ENCODE measurements at places on chromosomes 3 and 15.

DNA sequence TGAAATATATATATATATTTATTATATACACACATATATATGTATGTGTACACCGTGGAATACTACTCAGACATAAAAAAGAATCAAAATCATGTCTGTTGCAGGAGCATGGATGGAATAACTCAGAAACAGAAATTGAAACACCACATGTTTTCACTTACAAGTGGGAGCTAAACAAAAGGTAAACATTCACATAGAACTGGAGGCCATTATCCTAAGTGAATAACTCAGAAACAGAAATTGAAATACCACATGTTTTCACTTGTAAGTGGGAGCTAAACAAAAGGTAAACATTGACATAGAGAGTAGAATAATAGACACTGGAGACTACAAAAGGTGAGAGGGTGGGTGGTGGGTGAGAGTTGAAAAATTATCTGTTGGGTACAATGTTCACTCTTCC, 171.5 kb upstream of the GOLIM4 start:
- DNase-seq: no peak

- no peak for DNase-seq
Observed at GRCh38 chr3:186989429-186989828, 59.1 kb downstream of the ST6GAL1 start.

GRCh38 chr3:160796089-160796812, 40.2 kb downstream of the PPM1L start:
- no peak for DNase-seq

DNA sequence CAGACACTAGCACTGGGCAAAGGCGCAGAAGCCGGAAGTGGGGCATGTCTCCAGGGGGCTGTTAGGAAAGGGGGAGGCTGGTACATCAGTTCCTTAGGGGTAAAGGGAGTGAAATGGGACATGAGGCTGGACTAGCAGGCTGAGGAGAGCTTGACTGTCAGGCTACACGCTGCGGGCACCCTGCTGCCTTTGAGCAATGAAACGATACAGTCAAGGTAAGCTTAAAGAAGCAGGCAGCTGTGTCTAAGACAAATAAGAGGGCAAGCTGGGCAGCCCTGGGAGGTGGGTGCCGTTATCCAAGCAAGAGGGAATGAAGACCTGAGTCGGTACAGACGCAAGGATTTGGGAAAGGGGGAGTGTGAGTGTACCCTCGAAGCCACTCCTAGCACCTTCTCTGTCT, 51.0 kb upstream of the DCLK3 start:
- no peak for DNase-seq

DNA sequence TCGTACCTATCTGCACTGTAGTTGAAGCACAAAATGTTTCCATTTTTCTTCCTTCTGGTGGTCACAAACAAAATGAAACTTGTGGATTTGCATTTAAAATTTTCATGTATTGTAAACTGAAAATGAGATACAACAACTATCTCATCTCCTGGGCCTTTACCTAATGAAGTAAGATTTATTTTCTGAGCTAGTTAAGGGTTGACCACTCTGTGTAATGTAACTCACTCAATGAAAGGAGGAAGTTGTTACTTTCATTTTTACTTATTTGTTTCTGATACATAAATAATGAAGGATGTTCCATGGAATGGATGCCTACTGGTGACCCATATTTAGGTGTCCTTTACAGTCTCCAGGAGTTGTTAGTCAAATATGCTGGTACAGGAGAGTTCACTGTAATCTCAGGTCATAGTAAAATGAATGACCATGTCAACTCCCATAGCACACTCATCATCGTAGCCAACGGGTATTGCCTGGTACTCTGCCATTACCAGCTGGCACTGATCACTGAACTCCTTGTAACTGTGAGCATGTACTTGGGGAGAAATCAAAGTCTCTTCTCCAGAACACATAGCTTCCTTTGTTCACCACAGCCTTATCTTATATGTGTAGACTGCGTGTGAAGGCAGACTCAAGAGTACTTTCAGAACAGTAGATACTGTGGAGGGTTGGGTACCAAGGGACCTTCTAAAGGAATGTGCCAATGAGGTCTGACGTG, 474.2 kb upstream of the ROBO2 start:
- no peak for DNase-seq

DNA sequence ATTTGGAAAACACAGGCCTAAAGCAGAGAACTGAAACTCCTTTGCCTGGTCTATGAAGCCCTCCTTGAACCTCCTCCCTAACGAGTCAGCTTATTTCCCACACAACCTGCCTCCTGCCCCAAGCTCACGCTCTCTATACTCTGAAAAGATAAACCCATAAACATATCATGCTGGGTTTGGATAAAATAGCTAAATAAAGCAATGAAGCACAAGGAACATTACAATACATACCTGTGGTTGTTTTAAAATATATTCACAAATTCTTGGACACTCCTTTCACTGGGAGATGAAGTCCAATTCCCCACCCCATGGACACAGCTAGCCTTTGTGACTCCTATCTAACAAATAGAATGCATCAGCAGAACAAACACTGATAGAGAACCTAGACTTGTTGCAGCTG, 98.2 kb downstream of the PLCH1 start:
- no peak for DNase-seq

DNA sequence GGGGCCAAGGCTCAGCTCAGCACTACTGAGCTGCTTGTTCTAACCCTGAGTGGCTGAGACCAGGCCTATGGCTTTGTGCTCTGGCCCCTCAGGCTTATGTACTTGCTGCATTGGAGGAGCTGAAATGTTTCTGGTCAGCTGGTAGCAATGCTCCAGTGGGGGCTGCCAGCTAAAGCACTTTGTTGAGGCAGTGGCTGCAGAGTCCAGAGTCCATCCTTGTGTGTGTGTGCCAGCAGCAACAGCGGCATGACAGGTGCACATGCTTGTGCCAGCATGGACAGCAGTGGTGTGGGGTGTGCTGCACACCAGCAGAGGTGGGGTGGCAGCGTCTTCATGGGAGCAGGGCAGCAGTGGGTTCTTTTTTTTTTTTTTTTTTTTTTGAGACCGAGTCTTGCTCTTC, 169.1 kb downstream of the VPS8 start:
- DNase-seq: no peak

DNA sequence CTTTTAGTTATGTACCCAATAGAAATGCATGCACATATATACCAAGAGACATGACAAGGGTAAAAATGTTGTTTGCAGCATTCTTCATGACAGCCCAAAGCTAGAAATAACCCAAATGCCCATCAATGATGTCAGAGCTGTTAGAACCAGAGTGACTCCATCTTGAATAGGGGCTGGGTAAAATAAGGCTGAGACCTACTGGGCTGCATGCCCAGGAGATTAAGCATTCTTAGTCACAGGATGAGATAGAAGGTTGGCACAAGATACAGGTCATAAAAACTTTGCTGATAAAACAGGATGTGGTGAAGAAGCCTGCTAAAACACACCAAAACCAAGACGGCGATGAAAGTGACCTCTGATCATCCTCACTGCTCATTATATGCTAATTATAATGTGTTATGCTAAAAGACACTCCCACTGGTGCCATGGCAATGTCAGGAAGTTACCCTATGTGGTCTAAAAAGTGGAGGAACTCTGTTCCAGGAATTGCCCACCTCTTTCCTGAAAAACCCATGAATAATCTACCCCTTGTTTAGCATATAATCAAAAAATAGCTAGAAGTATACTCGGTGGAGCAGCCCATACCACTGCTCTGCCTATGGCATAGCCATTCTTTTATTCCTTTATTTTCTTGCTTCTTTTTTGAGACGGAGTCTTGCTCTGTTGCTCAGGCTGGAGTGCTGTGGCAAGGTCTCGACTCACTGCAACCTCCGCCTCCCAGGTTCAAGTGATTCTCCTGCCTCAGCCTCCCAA, 32.9 kb downstream of the ZBTB11 start:
- no peak for DNase-seq

DNA sequence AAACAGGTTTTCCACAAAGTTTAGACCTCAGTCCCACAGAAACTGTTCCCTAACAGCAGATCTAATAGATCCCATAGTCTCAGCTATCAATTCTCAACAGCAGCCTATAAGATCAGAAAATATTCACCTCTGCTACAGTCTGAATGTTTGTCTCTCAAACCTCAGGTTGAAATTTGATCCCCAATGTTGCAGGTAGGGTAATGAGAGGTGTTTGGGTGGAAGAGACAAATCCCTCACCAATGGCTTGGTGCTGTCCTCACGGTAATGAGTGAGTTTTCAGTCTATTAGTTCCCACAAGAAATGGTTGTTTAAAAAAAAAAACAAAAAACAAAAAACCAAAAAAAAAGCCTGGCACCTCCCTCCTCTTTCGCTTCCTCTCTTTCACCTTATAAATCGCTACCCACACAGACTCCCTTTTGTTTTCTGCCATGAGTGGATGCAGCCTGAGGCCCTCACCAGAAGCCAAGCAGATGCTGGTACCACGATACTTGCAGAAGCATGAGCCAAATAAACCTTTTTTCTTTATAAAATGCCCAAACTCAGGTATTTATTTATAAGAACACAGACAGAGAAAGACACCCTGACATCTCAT, 14.2 kb downstream of the ZNF280D start:
- DNase-seq: no peak

GRCh38 chr3:77412584-77412983, 372.7 kb downstream of the ROBO2 start:
- DNase-seq: no peak

- DNase-seq: no peak
Observed at GRCh38 chr3:171001957-171002694, 24.4 kb downstream of the SLC2A2 start.

DNA sequence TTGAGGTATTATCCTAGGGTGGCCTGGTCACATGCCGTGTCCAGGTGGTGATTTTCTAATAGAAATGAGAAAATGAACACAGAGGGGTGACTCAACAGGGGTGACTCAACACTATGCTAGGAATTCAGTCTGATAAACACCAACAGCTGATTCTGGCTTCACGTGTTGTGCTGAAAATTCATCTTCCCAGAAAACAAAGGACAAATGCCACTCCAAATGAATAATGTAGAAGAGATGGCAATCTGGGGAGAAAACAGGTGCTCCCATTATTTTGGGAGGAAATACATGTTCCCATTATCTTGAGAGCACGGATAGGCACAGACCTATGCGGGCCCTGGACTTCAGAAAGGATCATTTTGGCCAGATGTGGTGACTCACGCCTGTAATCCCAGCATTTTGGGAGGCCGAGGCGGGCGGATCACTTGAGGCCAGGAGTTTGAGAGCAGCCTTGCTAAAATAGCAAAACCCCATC, 101.2 kb upstream of the MEX3B start:
- no peak for DNase-seq

DNA sequence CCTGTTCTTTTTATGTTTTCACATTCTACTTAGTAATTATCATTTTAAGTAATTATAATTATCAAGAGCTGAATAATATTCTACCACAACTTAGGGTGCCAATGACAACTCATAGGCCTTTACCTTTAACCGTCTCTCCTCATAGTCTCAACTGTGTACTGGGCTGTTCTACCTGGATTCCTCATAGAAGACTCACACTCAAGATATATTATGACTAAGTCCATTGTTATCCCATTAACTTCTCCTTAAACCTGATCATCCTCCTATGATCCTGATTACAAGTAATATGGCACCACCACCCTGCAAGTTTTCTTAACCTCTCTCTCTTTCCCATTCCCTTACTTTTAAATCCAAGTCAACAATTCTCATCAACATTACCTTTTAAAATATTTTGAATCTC, 285.9 kb upstream of the VEPH1 start:
- DNase-seq: no peak

GRCh38 chr15:45640616-45641015, 5.8 kb downstream of the SQOR start:
- DNase-seq: no peak

GRCh38 chr3:24907106-24907505, 412.5 kb upstream of the THRB start:
- DNase-seq: no peak

GRCh38 chr3:156509189-156510174, 45.4 kb downstream of the SSR3 start:
- DNase-seq: peak; percentile 37

- DNase-seq: no peak
Observed at GRCh38 chr3:99516936-99517335, 121.5 kb upstream of the COL8A1 start.

- DNase-seq: no peak
Observed at GRCh38 chr3:89434621-89435380, 327.4 kb downstream of the EPHA3 start.

DNA sequence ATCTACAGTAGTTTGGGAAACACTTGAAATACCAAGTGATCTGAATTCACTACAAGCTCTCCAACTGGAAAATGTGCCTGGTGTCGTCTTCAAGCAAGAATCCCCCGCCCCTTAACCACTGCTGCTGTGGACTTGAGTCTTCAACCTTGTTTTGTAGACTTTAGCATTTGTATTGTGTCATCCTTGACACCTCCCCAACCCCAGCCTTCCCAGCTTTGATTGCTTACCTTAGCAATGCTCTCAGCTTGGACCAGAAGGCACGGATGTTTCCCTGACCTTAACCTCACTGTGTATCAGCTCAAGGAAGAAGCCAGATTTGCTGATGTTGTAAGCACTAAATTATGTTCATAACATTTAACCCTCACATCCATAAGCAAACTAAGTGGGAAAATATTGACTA, 146.4 kb downstream of the IGF1R start:
- no peak for DNase-seq

- no peak for DNase-seq
Observed at GRCh38 chr3:176964661-176965060, 232.6 kb downstream of the TBL1XR1 start.

DNA sequence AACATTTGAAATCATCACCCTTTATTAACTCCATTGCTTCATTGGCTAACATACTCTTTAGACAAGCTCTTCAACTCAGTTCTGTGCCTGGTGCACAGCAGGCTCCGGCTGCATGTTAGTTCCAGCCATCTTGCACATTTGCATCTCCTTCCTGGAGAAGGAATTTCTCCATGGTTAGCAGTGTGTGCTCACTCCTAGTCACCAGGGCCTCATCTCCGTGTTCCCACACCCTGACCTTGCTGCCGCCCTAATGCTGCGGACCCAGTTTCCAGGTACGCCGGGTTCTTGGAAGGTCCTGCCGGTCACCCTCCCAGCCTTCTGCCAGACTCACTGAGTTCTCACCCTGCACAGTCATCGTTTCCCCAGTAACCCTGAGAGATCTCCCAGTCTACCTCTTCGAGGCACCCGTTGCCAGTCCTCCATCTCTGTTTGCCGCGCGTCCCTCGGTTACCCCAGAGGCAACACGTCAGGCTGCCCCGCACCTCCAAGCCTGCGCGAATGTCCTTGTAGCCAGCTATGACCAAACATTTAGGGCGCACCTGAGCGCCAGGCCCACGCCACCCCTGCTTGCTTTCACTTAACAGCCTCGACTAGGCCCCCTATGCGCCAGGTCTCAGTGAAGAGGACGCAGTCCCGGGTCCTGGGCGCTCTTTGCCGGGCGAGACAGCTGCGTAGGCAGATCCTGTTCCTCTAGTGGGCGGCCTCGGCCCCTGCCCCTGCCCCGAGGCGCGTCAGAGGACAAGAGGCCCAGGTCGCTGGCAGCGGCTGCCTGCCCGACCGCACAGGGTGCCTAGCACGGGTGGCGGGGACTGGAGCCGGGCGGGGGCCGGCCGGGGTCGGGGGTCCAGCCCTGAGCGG, 747 bp upstream of the ZNF592 start:
- DNase-seq: peak; percentile 86
